H1 (cell line): ENCODE measurements at places on chromosomes 1 and 21. TPM values are rescaled to one million over a fixed set of nuclear protein-coding genes. Genes with fewer than 3 reads are reported as not detected.

GRCh38 chr1:112538883-112539282 is 30.1 kb downstream of the WNT2B start:
- no peaks in the 10 kb centered on the region for H3K36me3 ChIP-seq
- no peak overlapping the region for H3K4me3 ChIP-seq
- H3K27ac ChIP-seq: no peak overlapping the region
- no peaks in the 10 kb centered on the region for H3K4me1 ChIP-seq
- DNase-seq: no peak

DNA sequence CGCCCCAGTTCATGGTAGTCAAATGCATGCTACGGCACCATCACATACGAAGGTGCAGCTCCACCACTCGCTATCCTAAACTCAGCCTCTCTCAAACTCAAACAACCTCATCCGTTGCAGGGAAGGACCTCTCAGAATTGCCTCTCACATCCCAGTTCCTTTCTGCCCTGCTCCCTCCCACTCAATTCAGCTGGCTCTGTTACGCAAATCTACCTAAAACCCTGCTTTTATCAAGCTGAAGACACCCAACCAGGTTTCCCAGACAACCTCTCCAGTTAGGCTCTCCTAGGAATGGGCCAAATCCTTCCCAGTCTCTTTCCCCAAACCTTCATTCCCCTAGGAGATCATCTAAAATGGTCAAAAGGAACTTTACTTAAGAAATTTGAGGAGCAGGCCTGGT is 62.9 kb downstream of the CLSTN1 start:
- no peaks in the 10 kb centered on the region for H3K27me3 ChIP-seq
- H3K4me1 ChIP-seq: peaks cover 14% of the 10 kb centered on the region
- no peaks in the 10 kb centered on the region for H3K36me3 ChIP-seq
- peak overlapping the region; percentile 38; the same call in 1 of the 2 replicates for H3K27ac ChIP-seq
- DNase-seq: no peak

Gene RXFP4
- not detected in 2 replicates for total RNA-seq

DNA sequence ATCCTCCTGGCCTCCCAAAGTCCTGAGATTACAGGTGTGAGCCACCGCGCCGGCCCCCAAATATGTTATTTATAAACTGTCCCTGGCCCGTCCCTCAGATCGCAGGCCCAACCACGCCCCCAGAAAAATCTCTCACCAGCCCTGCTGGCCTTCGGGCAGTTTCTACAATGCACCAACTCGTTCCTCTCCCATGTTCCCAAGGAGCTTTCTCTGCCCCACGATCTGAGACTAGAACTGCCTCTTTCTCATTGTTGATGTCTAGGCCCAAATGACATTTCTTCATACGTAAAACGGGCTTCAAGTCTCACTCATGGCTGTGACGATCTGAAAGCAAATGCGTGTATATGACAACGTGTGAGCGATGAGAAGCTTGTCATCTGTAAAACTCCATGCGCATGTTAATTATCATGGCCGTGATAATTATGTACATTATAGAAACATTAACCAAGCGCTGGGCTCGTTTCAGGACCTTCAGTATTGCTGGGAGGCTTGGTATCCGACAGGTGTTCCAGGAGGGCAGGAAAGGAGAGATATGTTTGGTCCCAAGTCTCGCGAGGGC is 748 bp upstream of the NIPAL3 start:
- no peak overlapping the region for H3K27ac ChIP-seq
- DNase-seq: no peak
- peaks cover 6% of the 10 kb centered on the region for H3K4me1 ChIP-seq
- H3K36me3 ChIP-seq: no peaks in the 10 kb centered on the region

GRCh38 chr1:114505148-114505561 is 5.8 kb downstream of the TRIM33 start:
- H3K4me1 ChIP-seq: no peaks in the 10 kb centered on the region
- no peak overlapping the region for H3K4me3 ChIP-seq
- no peak overlapping the region for H3K27ac ChIP-seq
- peaks cover 5% of the 10 kb centered on the region; the same call in 1 of the 2 replicates for H3K36me3 ChIP-seq

Gene FCAMR
- total RNA-seq: not detected in 2 replicates

Gene GBP5
- total RNA-seq: not detected in 2 replicates

DNA sequence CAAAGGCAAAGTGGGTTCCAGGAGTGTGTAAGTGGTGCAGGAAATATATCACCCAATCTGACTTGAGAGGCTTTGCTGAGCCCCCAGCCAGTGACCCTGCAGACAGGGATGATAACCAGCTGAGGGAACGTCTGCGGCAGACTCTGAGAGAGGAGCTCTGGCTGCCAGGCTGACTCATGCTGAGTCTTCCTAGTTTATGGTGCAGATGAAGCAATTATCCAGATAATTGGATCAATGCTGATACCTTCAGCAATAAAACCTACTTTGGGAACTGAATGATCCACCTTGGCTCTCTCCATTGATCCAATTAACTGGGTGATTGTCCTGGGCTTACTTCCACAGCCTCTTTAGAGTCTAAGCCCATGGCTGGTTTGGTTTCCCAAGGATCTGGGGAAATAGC is 7.3 kb downstream of the C8B start:
- no peaks in the 10 kb centered on the region for H3K4me1 ChIP-seq
- no peaks in the 10 kb centered on the region for H3K27me3 ChIP-seq

- H3K27me3 ChIP-seq: no peaks in the 10 kb centered on the region
- no peak overlapping the region for H3K4me3 ChIP-seq
- DNase-seq: no peak
- H3K36me3 ChIP-seq: no peaks in the 10 kb centered on the region
- H3K27ac ChIP-seq: no peak overlapping the region
- H3K4me1 ChIP-seq: peaks cover 9% of the 10 kb centered on the region
Observed at GRCh38 chr21:44658913-44659595, 1.3 kb downstream of the KRTAP12-3 start.

- no peaks in the 10 kb centered on the region for H3K36me3 ChIP-seq
- peaks cover 16% of the 10 kb centered on the region for H3K4me1 ChIP-seq
- H3K27me3 ChIP-seq: no peaks in the 10 kb centered on the region
- no peak for DNase-seq
- no peak overlapping the region for H3K4me3 ChIP-seq
- H3K27ac ChIP-seq: no peak overlapping the region
Observed at GRCh38 chr1:226650236-226650841, 88.7 kb downstream of the ITPKB start.

- no peaks in the 10 kb centered on the region for H3K4me1 ChIP-seq
- no peak for DNase-seq
- no peak overlapping the region for H3K27ac ChIP-seq
- no peak overlapping the region for H3K4me3 ChIP-seq
- H3K27me3 ChIP-seq: no peaks in the 10 kb centered on the region
- H3K36me3 ChIP-seq: no peaks in the 10 kb centered on the region
Observed at GRCh38 chr1:238281418-238281817, 390.7 kb upstream of the ZP4 start.

DNA sequence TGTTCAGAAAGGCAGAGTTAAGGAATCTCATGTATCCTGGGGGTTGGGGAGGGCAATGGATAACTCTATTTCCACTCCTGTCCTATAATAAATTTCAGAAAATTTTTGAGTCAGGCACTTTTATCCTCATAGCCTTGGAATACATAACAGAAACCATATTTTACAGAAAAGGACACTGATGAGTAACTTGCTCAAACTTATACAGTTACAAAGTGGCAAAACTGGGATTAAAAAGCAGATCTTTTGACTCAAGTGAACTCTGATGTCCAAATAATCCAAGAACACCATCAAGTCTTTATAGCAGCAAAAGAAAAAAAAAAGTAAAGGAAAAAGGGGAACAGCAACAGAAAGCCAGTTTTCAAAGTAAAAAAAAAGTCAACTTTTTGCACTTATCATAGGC is 36.9 kb downstream of the PHC2 start:
- H3K4me3 ChIP-seq: no peak overlapping the region
- H3K36me3 ChIP-seq: no peaks in the 10 kb centered on the region; the same call in 1 of the 2 replicates
- H3K4me1 ChIP-seq: peaks cover 13% of the 10 kb centered on the region
- H3K27me3 ChIP-seq: no peaks in the 10 kb centered on the region
- no peak for DNase-seq
- H3K27ac ChIP-seq: no peak overlapping the region

Gene TMOD4
- total RNA-seq: not detected in 2 replicates

DNA sequence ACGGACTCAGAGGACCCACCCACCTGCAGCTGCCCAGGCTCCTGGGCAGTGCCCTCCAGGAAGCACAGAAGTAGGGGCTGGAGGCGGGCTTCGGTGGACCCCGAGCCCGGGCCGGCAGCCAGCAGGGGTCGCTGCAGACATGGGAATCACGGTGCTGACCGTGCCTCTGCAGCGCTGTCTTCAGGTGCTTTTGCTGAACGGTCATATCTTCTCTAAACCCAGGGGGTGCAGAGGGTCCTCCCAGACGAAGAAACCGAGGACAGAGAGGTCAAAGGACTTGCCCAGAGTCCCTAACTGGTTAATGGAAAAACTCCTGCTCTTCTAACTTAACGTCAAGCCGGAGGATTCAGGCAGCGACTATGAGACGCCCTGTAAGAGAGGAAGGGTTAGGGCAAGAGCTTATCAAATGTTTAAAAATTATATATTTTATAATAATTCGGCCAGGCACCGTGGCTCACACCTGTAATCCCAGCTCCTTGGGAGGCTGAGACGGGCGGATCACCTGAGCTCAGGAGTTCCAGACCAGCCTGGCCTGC is 21.5 kb upstream of the LEFTY2 start:
- peak; percentile 99 for DNase-seq
- no peak overlapping the region for H3K4me3 ChIP-seq
- H3K36me3 ChIP-seq: no peaks in the 10 kb centered on the region
- H3K27me3 ChIP-seq: no peaks in the 10 kb centered on the region
- H3K27ac ChIP-seq: no peak overlapping the region
- H3K4me1 ChIP-seq: no peaks in the 10 kb centered on the region

Gene S100A12
- not detected in 2 replicates for total RNA-seq

Gene TRAPPC3
- 42.0 and 47.8 TPM in 2 replicates for total RNA-seq

DNA sequence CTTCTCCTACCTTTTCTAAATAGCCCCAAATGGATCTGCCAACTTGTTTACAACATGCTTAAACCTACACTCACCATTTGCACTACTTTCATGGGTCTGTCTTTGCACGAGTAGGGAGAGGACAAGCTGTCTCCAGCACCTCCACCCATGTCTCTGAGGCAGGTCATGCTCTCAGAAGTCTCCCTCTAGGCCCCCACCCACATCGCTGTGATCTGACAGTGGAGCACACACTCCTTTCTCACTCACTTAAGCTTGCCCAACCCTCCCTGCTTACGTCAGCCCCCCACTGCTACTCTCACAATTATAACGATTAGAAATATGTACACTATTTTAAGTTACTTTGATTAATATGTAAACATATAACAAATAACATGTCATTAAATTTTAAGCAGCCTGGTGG is 141.1 kb downstream of the KCNH1 start:
- DNase-seq: no peak
- no peaks in the 10 kb centered on the region for H3K4me1 ChIP-seq
- H3K36me3 ChIP-seq: no peaks in the 10 kb centered on the region

DNA sequence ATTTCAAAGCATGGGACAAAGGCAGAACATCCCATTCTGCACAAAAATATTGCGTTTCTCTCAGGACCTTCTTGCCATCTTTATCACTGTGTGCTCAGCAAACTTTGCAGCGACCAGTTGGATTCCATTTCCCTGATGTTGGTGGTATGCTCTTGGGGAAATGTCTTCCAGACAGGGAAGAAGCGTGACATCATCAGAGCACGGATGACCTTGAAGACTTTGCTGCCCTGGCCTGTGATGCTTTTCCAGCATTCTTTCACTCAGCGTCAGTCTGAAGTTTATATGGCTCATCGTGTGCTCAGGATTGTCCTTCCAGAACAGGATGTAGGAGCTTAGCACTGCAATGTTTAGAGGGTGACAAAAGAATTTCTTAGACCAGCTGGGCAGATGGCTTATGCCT is 131.4 kb upstream of the F3 start:
- H3K4me3 ChIP-seq: no peak overlapping the region
- DNase-seq: no peak
- H3K36me3 ChIP-seq: no peaks in the 10 kb centered on the region
- H3K27me3 ChIP-seq: no peaks in the 10 kb centered on the region
- H3K4me1 ChIP-seq: peaks cover 9% of the 10 kb centered on the region

DNA sequence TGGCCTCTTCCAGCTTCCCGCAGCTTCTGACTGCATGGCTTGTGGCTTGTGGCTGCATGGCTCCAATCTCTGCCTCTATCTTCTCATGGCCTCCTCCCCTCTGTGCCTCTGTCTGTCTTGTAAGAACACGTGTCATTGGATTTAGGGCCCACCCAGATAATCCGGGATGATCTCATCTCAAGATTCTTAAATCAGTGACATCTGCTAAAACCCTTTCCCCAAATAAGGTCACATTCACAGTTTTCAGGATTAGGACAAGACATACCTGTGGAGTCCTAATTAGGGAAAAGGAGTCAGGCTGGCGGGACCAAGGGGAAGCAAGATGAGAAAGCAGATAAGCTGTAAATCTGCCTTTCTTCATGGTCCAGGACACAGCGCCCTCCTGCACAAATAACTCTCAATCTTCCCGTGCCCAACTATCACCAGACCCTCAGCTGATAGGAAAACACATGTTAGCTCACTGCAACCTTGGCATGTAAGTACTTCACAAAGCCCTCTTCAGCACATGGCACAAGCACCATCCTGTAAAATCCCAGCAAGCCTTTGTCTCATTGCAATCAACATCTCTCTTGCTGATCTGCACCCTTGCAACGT is 82.2 kb downstream of the SPSB1 start:
- H3K4me3 ChIP-seq: no peak overlapping the region
- H3K27ac ChIP-seq: no peak overlapping the region
- no peak for DNase-seq
- no peaks in the 10 kb centered on the region for H3K4me1 ChIP-seq

- H3K27me3 ChIP-seq: no peaks in the 10 kb centered on the region
- no peak overlapping the region for H3K27ac ChIP-seq
- DNase-seq: no peak
- H3K4me3 ChIP-seq: no peak overlapping the region
- no peaks in the 10 kb centered on the region for H3K36me3 ChIP-seq
Observed at GRCh38 chr1:185213091-185213490, 56.1 kb downstream of the SWT1 start.

- H3K36me3 ChIP-seq: no peaks in the 10 kb centered on the region
- no peak overlapping the region for H3K4me3 ChIP-seq
- no peaks in the 10 kb centered on the region for H3K27me3 ChIP-seq
- H3K27ac ChIP-seq: no peak overlapping the region
Observed at GRCh38 chr1:199287206-199287605, 648.4 kb downstream of the PTPRC start.

DNA sequence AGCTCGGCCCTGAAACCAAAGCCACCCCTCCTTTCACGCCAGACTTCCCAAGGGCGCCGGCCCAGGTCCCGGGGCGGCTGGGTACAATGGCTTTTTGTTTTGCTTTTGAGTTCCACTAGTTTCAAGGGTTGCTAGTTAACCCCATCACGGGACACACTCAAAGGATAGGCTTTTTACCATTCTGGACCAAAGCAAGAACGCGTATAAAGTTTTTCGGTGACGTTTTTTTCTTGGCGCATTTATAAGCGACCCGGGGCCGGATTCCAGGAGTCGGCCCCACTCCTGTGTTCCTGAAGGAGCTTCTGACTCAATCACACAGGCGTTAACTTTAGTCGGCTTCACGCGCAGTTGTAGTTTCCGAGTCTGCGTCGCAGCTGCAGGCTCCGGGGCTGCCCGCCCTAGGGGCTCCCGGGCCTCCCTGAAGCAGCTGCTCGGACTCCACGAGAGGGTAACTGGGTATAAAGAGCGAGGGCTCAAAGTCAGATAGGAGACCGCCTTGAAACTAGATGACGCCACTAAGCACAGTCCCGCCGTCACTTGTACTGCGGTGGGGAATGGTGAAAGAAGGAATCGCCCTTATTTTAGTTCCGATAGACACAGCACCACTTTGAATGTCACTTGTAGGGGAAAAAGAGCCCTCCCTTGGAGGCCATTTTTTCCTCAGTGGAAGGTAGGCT is 707 bp upstream of the KLHL21 start:
- no peak for DNase-seq
- peaks cover 4% of the 10 kb centered on the region; the same call in 1 of the 2 replicates for H3K36me3 ChIP-seq
- H3K27me3 ChIP-seq: no peaks in the 10 kb centered on the region
- H3K4me3 ChIP-seq: peak overlapping the region; percentile 92

GRCh38 chr1:121558514-121558913 is 373.7 kb downstream of the SRGAP2C start:
- no peak overlapping the region for H3K27ac ChIP-seq
- DNase-seq: no peak
- no peaks in the 10 kb centered on the region for H3K27me3 ChIP-seq
- H3K4me3 ChIP-seq: no peak overlapping the region
